Left colon (tissue), 2 donors: ENCODE measurements at places on chromosomes 4 and X. TPM values are rescaled to one million over a fixed set of nuclear protein-coding genes. Genes with fewer than 3 reads are reported as not detected.

GRCh38 chrX:22247169-22247568 lies 25.5 kb upstream of the CBLL2 start:
- DNase-seq, result no peak

DNA sequence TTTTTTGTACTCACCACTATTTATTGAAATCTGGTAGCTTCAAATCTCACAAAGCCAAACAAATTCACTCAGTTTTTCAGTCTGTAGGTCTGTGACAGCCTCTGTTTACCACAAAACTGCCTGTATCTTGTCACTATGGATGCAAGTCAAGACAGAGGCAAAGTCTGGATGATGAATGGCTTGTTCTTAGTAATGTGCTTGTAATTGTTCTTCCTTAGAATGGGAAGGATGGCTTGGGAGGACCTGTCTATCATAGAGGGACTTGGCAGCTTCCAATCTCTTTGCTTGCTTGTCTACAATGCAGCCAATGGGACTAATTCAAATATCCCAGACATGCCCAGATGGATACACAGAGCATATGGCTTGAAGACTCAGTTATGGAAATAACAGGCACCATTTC lies 141.2 kb upstream of the SCML1 start:
- DNase-seq, result no peak

Gene DRP2
- total RNA-seq, result 0.73 TPM

GRCh38 chr4:4868040-4868757 lies 8.7 kb downstream of the MSX1 start:
- no peak for DNase-seq
